ENCODE measurements at places on chromosomes 12 and 14. TPM values are rescaled to one million over a fixed set of nuclear protein-coding genes. Genes with fewer than 3 reads are reported as not detected.

DNA sequence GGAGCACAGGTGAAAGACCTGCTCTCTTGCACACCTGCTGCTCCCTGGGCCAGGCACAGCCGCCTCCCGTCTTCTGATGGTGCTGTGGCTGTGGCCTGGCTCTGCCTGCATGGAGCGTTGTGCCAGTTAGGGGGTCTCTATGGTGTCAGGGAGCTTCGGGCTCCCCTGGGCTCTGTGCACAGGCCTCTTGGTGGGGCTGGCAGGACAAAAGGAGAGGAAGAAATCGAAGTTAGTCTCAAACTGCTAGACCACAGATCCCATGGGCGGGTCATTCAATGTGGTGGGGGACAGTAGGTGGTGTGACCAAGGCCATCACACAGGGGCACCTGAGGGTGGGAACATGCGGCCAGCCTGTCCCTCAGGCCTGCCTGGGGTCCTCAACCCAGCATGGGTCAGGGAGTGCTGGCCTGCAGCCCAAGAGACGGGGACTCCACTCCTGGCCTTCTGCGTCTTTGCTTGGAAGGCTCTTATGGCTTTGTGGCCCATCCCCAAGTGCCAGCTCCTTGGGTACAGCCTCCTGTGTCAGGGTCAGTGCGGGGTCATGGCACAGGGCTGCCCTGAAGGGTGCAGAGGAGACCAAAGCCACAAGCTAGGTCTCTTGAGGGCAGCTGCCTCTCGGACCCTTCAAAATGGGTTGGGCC lies 84.1 kb downstream of the KIF26A start:
- DNase-seq = no peak

DNA sequence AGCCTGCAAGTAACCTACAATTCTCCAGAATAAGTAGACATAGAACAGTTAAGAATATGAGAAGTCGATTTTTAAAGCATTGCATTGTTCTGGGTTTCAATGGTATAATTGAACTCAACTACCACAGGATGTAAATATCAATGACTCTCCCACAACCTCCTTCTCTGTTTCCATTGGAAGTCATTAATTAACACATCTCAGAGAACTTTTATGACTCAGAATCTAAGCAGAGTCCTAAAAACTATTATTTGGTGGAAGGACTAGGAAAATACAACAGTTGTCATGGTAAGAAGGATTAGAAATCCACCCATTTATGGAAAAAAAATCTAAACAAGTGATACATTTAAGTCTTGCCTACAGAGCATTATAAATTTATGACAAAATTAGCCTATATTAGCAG lies 21.1 kb upstream of the CPNE8 start:
- DNase-seq = no peak

DNA sequence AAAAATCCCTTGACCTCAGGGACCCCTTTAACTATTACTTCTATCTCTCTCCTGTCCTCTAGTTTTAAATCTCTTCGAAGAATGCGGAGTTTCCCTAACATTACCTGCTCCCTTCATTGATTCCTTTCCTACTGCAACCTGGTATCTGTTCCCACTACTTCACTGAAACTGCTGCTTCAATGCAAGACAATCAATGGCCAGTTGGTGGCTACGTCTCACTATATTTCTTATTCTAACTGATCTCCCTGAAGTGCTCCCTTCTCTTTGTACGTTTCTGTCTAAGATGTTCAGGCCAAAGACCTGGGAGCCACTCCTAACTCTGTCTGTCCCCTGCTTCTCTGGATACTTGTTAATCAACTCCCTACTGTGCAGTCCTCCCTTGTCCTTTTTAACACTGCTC lies 10.3 kb upstream of the KCNA1 start:
- DNase-seq = no peak

- DNase-seq = no peak
Measured at GRCh38 chr12:108341854-108342847, 3.0 kb upstream of the CMKLR1 start.

- DNase-seq = no peak
Measured at GRCh38 chr12:49084438-49084837, 10.2 kb downstream of the DHH start.

- DNase-seq = no peak
Measured at GRCh38 chr12:113276306-113276705, 55.0 kb downstream of the TPCN1 start.

DNA sequence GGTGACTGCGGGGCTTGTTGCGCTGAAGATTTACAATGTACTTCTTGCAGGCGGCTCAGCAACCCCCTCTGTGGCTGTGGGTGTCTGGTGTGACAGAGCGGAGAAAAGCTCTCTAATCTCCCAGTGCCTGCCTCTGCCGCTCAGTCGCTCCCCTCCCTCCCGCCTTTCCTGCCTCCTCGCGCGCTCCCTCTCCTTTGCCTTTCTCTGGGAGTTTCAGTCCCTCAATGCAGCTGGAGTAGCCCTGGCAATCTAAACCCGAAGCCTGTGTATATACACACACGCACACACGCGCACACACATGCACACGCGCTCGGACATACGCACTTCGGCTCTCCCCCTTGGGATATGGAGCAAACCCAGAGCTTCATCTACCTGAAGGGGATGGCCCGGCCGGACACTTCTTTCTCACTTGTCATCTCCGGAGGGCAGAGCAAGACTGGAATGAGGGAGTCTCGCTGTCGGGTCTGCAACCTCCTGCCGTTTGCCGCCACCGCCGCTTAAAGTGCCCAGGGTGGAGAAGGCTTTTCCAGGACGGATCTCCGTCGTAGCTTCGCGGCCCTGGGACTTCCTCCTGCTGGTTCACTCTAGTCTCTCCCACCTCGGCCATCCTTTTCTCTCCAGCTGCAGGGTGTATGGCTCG lies 599 bp upstream of the TRHDE start:
- no peak for DNase-seq

- DNase-seq = no peak
Measured at GRCh38 chr12:121577443-121578180, 3.2 kb downstream of the KDM2B start.

GRCh38 chr14:59631237-59631636 lies 54.6 kb upstream of the CCDC175 start:
- DNase-seq = no peak

DNA sequence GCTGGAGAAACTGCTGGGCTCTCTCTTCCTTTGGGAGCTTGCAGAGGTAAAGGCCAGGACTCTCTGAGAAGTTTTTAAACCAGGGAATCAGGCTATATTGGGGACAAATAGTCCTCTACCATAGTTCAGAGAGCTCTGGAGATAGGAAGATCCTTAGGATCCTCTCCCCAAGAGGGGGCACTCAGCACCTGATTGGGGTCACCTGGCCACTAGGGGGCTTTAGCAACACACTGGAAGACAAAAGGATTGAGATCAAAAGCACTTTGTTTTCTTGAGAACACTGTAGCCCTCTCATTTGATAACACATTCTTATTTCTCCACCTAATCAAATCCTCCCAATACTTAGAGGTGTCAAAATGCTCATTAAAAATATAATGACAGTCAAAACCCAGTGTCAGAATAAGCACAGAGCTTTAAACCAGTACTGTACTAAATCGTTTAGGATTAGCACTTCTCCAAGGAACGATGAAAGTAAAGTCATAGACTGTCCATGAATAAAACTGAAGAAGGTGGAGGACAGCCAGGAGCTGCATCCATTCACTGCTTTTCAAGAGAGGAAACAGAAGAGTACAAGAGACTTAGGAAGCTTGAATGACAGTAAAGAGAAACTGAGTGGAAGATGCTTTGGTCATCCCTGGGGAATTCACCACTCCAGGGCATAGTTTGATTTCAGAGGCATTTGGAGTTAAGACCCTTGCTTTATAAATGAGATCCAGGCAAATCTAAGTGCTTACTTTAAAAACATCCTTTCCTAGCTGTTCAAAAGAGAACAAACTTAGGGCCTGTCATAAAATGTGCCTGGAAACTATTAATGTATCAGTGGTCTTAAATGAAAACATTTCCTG lies 26.5 kb downstream of the BMP4 start:
- DNase-seq = no peak

DNA sequence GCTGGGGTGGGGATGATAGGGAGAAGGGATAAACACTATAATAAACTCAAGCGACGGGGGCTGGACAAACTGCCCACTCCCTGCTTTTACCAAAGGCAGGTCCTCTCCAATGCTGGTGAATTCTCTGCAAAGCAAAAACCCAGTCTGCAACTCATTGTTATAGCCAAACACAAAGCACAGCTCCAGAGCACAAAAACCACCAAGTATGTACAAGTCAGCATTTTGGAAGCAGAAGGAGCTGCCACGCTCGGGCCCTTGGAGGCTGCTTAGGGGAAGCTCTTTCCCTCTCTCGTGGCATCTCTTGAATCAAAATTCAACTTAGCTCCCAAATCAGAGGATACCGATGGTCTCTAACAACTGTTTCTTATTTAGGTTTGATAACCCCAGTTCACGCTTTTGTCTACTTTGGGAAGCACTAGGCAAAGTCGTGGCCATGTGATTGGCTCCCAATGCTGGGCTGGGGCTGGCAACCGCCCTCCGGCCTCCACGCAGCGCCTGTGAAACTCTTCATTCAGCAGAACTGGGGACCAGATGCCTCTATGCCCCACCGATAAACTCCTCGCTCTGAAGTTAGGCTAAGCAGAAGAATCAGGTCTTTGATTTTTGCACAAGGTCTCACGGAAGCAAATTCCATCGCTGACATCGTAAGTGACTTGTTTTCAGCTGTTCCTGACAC lies 158.5 kb upstream of the FOXN3 start:
- DNase-seq = no peak

DNA sequence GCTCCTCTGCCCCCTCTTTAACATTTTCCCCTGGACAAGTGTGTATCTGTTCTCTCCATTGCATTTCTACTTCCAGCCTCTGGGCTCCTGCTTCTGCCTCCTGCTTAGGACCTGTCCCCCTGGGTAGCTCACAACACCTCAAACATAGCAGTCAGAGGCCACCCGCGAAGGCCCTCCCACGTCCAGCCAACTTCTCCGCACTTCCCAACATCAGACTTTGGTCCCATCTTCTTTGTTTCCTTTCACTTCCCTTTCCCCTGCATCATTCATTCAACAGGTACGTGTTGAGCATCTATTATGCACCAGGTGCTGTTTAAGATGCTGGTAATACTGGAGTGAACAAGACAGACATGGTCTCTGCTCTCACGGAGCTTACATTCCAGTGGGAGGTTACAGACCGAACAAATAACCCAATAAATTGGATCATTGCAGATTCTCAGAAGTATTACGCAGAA lies 3.1 kb downstream of the C12orf57 start:
- no peak for DNase-seq

DNA sequence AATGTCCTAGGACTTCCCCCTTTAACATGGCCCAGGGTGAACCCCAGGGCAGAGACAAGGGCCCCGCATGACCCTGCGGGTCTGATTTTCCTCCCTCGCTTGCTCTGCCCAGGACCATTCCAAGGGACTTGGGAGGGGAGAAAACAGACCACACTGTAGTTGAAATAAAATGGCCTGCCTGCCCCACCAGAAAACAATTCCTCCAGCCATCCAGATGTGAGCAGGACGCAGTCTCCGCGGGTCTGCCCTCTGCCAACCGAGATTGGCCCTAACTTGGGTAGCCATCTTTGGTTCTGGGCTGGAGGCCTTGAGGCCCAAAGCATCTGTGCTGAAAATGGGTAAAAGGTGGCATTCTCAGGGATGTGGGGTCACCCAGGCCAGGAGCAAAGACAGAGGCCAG lies 75.5 kb downstream of the RFLNA start:
- DNase-seq = no peak

DNA sequence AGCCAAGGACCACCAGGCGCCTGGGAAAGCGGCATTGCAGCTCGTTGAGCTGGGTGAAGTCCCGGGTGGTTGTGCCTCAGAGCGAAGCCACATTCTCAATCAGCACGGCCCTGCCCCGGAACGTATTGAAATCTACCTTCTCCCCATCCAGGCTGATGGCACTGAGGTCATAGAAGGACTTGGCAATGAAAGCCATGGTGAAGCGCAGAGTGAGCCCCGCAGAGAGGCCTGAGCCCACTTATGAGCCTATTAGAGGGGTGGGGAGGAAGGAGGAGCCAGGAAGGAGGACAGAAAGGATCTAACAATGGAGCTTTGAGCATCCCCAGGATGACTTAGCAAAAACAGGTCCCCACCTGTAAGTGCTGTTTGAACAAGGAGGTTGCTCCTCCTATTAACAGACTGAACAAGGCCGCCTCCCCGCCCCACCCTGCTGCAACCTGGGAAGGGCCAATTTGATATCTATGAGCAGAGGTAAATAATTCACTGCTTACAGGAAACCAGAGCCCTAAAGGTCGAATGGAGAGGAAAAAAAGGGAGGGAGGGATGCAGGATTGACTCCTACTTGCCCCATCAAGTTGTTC lies at the start of gene GPX2:
Gene GPX2 (minus strand): TSS at position 215 of the 581 bp plus-strand sequence. CDS start 19 bp downstream, at position 196.
- peak; percentile 32 for DNase-seq

DNA sequence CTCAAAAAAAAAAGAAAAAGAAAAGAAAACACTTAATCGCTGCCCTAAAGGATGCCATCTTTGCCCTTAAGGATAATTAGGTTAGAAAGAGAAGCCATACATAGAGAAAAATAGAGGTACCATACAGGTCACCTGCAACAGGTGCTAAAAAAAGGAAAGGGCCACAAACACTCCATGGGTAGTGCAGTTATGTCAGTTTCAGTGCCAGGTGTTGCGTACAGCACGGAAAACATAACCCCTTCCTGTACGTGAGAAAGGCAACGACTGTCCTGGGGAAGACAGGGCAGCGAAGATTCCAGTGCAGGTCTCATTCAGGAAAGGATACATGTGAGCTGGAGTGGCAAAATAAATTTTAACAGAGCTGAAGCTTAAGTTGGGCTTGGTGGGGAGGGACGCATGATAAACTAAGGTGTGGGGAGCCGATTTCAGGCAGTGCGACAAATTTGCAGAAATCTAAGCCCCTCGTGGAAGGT lies 553 bp upstream of the DAZAP2 start:
- DNase-seq = no peak

- DNase-seq = peak; percentile 2
Measured at GRCh38 chr14:37985826-37986470, 221.8 kb upstream of the SSTR1 start.

DNA sequence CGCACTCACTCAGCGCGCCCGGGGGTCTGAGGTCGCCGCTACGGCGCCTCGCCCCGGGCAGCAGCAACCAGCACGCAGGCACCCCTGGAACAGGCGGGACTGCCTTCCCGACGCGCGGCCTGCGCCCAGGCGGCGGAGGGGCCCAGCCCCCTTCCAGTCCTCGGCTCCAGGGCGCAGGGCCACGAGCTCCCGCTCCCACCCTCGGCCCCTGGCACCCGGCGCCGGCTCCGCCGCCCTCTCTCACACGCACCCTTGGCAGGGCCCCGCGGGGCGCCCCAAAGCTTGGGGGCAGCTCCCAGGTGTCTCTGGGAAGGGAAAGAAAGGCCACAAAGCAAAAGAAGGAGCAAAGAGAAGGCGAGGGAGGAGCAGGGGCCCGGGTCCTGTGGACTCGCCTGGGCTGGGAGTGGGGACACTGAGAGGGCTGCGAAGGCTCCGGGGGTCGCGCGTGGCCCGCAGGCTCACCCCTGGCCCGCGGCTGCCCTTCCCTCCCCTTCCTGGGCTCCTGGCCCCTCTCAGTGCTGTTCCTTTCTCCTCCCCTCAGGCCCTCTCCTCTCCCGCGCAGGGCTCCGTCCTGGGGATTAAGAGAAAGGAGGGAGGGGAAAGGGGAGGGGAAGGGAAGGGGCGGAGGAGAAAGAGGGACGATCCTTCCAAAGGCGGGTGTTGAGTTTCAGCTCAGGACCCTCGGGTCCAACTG lies 907 bp upstream of the EFS start:
- DNase-seq = no peak

The BICDL1 gene
- 8.0 TPM for polyA plus RNA-seq

The SERPINA9 gene
- not detected for polyA plus RNA-seq

The FAM186B gene
- polyA plus RNA-seq = 0.13 TPM

The CLEC2A gene
- 0.88 TPM for polyA plus RNA-seq

The OAS3 gene
- polyA plus RNA-seq = 54.1 TPM

The APOF gene
- polyA plus RNA-seq = not detected

The KRT83 gene
- polyA plus RNA-seq = not detected

The ZFHX2 gene
- 0.18 TPM for polyA plus RNA-seq

The LTB4R2 gene
- polyA plus RNA-seq = 5.4 TPM
